ENCODE measurements at places on chromosomes 1 and 21.
A peak's percentile ranks its signal among the peaks of the same experiment; 100 is the strongest.

- DNase-seq: no peak
Measured at GRCh38 chr1:221683681-221684080, 58.2 kb downstream of the DUSP10 start.

DNA sequence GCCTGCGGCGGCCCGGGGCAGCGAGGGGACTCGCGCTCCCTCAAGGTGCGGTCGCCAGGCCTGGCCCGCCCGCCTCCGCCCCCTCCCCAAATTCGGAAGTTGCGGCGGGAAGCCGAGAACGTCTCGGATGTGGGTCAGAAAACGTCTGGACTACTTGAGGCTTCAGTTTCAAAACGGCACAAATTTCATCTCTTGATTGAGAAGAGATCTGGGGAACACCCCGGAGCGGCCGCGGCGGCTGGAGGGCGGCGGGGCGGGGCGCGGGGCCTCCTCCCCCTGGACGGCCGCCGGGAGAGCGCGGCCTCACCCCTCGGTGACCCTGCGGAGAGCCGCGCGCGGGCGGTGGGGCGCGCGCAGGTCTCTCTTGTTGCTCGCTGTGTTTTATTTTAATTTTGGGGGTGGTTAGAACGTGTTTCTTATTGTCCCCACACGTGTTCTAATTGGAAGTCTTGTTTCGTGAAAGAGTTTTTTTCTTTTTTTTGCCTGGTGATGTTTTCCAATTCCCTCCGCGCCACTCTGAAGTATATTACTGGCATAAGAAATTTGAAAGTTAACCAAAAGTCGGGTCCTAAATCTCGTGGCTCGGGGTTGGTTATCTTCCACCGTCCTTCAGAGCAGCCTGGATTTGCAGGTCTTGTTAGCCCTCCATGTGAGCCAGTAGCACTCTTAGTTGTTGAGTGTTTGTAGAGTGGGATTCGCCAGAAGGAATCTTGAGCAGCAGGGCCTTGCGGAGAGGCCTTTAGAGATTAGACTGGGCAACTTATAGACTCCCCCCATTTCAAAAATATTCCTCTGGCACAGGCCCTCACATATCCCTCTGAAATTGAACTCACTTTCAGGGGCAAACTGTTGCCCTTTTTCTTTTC, 749 bp downstream of the PCBP3 start:
- no peak for DNase-seq

- peak; percentile 1 for DNase-seq
Measured at GRCh38 chr1:84781946-84782771, 91.9 kb upstream of the SSX2IP start.

- peak; percentile 40 for DNase-seq
Measured at GRCh38 chr1:244450597-244451538, 841 bp downstream of the ADSS2 start.

- no peak for DNase-seq
Measured at GRCh38 chr1:215617979-215618378, 50.9 kb downstream of the KCTD3 start.

- no peak for DNase-seq
Measured at GRCh38 chr1:106680216-106680615, 376.3 kb upstream of the PRMT6 start.

GRCh38 chr1:180211860-180212229, 18.2 kb upstream of the LHX4 start:
- no peak for DNase-seq

DNA sequence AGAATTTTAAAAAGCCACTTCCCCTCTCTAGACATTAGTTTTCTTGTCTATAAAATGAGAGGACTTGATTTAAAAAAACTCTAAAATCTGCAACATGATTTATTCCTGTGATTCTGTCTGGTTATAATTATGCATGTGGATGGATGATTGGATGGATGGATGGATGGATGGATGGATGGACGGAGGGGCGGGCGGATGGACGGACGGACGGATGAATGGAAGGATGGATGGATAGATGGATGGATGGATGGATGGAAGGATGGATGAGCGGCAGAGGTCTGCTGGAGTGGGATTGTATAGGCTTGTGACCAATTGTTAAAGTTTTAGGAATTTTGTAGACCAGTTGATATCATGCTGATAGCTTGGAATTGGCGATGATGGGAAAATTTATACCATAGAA, 135.2 kb upstream of the TIAM1 start:
- no peak for DNase-seq

DNA sequence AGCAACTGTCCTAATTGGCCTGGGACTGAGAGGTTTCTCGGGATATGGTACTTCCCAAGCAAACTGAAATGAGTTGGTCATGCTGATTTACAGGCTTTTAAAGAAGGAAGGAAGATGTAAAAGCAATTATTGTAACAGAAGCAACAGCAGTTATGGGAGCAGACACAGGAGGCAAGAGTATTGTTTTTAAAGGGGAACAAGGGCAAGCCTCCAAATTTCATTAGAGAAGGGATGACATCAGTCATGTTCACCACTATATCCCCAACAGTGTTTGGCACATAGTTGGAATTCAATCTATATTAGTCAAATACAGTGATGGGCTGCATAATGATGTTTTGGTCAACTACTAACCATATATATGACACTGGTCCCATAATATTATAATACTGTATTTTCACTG, 46.0 kb upstream of the JUN start:
- no peak for DNase-seq

- no peak for DNase-seq
Measured at GRCh38 chr1:70017770-70018169, 187.6 kb downstream of the LRRC40 start.

GRCh38 chr1:88544195-88544594, 139.9 kb upstream of the PKN2 start:
- no peak for DNase-seq

DNA sequence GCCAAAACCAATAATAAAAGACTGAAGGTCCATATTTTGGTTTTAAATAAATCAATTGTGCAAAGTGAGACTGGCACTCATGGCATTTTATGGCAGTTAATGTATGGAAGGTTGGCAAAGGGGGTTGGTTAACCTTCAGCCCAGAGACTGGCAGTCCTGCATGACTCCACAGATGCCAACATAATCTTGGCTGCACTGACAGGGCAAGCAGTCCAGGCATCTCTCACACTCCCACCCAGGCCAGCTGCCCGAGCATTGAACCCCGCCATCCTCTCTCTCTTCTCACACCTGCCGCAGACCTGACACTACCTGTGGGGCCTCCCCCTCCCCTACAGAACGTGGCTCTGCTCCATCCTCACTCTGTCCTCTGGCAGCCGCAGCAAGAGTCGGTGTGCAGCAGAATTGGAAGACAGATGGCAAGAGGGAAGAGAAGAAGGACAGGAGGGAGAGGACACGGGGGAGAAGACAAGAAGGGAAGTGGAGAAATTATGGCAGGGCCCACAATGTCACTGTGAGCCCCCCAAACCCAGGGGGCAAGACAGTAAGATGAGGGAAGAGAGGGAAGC, 43.7 kb downstream of the ITPKB start:
- no peak for DNase-seq

DNA sequence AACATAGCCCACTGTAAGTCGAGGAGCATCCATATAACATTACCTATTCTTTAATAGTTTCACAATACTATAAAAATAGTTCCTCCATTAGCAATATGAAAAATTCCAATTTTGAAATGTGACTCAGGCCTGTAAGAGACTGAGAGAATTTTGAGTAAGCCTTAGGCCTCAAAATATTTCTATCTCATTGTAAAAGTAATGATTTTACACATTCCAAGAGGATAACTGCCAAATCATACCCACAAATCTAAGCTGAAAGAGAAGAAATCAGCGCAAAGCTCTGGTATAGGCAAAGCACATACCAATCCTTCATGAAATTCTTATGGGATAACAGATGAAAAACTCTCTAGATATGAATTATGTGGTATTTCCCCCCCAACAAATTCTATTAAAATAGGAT, 144.1 kb downstream of the CDC42BPA start:
- DNase-seq: no peak

DNA sequence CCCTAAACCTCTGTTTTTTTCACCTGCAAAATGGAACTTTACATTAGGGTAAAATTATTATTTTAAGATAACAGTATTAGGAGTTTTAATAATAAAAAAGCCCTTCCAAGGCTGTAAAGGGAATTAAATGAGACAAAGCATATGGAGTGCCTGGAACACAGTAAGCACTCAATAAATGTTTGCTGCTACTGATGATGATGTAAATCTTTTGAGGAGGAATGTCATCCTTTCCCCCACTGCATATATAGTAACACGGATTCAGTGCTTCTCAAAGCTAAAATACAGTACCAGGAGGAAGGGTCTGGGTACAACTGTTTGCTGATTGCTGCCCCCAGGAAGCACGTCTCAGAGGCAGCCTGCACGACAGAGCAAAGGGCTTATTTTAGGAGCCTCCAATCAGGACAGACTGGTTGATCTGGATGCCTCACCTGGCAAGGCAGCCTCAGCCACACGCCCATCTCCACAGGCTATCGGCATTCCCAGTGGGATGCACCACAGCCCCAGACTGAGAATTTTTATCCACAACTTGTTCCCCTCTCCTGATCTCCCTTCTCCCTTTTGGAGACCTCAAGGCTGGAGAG, 64.4 kb downstream of the GADD45A start:
- DNase-seq: no peak

DNA sequence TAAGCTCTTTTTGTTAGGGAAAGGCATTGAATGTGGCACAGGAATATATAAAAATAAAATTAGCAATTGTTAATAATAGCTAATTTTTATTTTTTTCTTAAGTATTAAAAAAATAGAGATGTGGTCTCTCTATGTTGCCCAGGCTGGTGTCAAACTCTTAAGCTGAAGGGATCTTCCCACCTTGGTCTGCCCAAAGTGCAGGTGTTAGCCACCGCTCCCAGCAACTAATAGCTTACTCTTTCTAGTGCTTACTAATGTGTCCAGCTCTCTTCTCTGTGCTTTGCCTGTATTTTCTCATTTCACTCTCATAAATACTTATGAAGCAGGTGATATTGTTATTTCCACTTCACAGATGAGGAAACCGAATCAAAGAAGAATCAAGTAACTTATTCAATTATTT, 13.4 kb upstream of the IL24 start:
- DNase-seq: no peak

DNA sequence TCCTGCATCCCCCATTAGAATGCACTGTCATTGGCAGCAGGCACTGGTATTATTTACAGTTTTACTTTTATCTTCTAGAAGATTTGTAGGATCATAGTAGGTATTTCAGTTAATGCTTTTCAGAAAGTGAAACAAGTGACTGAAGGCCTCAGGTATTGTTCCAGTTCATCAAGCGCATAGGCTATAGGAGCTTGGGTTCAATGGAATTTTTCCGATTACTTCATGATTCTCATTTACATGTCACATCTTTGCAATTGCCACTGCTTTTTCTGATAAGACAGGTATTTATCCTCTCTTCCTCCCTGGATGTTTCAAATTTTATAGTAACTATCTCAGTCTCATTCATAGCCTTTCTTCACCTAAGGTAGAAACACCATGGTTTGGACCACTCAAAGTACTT, 161.3 kb downstream of the NTPCR start:
- DNase-seq: no peak

GRCh38 chr21:42231756-42232155, 12.8 kb downstream of the ABCG1 start:
- no peak for DNase-seq

DNA sequence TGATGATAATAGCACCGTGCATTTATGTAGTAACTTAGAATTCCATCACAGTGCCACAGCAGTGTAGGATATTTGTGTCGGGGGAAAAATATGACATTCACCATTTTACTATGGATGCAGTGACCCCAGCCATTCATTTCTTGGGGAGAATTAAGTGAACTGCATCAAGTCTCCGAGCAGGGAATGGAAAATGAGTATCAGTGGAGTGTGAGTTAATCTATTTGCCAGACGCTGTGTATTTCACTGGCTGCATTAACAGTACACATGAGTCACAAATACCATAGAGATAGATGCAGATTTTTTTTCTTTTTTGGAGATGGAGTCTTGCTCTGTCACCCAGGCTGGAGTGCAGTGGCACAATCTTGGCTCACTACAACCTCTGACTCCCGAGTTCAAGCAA, 33.8 kb upstream of the SLC45A1 start:
- DNase-seq: no peak

GRCh38 chr1:117578466-117578865, 27.4 kb upstream of the TENT5C start:
- DNase-seq: no peak

GRCh38 chr1:56864430-56864829, 9.8 kb downstream of the C8A start:
- no peak for DNase-seq

- DNase-seq: no peak
Measured at GRCh38 chr1:206925106-206925736, 3.5 kb upstream of the FCMR start.

- no peak for DNase-seq
Measured at GRCh38 chr21:32674731-32675130, 53.1 kb downstream of the SYNJ1 start.

DNA sequence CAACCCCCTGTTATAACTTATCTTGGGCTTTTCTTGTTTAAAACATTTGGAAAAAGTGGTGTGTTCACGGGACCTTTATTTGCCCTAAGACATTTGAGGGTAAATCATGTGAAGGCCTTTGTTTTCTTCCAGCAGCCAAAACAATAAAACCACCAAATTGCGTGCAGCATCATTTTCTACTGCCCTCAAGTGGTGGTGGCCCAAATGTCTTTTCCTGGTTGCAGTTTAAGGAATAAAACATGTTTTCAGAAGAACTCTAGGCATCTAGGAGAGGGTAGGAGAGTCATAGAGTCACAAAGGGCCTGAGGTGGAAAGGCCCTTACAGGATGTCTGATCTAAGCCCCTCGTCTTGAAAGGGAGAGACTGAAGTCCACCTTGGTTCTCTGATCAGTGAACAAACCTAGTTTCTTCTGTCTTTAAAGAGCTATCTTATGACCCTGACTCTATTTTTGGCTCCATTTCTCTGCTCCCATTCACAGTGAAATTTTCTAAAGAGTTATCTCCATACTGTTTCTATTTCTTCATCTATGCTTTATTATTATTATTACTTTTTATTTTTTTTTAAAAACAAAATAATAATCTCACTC, 16.0 kb upstream of the EPS15 start:
- DNase-seq: no peak

DNA sequence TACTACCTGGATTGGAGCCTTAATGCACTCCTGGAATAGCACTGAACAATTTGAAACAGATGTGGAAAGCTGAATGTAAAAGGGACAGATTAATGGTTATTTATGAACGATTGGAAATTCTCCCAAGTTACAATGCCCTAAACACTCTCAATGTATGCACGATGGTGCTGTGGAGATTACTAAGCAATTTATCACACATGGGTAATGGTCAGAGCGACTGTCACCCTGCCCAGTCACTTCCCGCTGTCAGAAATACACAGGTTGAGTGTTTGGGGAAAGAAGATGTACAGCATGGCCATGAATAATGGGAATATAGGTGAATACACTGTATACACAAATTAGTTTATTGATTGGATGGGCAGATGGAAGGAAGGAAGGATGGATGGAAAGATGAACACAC, 342.4 kb downstream of the VAV3 start:
- no peak for DNase-seq

DNA sequence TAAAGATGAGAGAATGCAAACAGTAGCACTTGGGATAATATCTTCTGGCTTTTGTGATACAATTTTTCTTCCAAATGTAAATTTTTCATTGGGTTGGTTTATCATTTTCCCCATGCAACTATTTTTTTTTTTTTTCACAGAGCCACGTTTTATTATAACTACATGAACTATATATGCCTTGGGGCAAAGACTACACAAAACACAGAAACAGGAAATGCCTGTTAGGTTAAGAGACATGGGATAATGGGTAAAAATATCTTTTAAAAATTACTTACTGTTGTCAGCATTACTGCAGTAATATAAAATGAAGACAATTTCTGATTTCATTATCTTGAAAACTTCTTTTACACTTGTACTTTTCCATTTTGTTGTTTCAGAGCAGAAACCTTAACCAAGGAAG, 74.6 kb downstream of the DISP1 start:
- no peak for DNase-seq

All from GOT3 (cell line).